ENCODE measurements at places on chromosomes 11 and 22.

DNA sequence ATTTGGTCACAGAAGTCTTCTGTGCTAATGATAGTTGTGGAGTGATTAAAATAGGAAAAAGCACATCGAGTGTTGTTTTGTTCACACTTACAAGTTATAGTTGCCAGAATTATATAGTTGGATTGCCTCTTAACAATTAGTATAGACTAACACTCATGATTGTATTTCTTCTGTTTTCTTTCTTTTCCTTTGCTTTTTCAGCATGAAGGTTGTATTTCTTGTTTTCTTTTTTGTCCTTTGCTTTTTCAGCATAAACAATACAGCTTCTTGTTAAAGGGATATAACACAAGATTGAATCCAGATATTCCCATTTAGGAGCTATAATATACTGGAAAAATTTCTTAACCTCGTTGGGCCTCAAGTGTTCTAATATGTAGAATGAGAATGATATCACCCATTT is 31.1 kb downstream of the ACER3 start:
- no peak for DNase-seq

GRCh38 chr22:27918341-27919221 is 475 bp downstream of the PITPNB start:
- peak; percentile 65 for DNase-seq

GRCh38 chr11:81673001-81673400 is 1060.7 kb downstream of the FAM181B start:
- DNase-seq, result no peak

- no peak for DNase-seq
Observed at GRCh38 chr22:38271927-38272372, 860 bp downstream of the TMEM184B start.

- no peak for DNase-seq
Observed at GRCh38 chr22:17920992-17921650, 103.2 kb downstream of the MICAL3 start.

- no peak for DNase-seq
Observed at GRCh38 chr11:100719809-100720221, 32.7 kb downstream of the ARHGAP42 start.

GRCh38 chr11:81987829-81988472 is 745.7 kb downstream of the FAM181B start:
- no peak for DNase-seq

DNA sequence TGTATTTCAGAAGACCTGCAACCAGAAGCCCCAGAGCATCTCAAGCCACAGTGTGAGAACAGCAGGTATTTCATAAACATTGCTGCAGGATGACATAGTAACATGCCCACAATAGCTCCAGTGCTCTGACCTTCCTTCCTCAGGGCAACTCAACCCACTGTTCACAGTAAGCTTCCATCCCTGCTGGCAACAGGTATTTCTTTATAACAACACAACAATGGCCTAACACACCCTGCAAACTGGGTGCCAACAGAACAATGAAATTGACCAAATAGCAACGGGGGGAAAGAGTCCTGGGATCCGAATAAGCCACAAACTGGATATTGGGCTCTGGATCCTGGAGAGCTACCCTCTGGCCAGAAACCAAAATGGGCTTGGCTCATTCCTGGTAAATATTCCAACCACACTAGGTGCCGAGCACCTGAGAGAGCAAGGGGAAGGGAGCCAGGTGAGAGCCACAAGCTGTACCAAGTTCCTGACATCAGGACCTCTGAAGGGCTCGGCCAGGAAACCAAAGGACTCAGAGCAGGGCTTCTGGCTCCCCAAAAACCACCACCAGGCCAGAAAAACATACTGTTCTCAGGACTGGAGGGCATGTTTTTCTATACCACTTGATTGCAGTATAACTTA is 99.5 kb downstream of the MICAL3 start:
- no peak for DNase-seq

All from stimulated activated CD4-positive, alpha-beta T cell treated with anti-CD3 and anti-CD28 coated beads, Interleukin-4, amount 100 ng/mL, for 24 hours (primary cell).